ENCODE measurements at places on chromosomes 1 and 21.

- no peak for DNase-seq
Observed at GRCh38 chr21:45410151-45410864, 5.3 kb downstream of the COL18A1 start.

- DNase-seq: peak; percentile 21
Observed at GRCh38 chr1:200405264-200405663, 4.6 kb downstream of the ZNF281 start.

DNA sequence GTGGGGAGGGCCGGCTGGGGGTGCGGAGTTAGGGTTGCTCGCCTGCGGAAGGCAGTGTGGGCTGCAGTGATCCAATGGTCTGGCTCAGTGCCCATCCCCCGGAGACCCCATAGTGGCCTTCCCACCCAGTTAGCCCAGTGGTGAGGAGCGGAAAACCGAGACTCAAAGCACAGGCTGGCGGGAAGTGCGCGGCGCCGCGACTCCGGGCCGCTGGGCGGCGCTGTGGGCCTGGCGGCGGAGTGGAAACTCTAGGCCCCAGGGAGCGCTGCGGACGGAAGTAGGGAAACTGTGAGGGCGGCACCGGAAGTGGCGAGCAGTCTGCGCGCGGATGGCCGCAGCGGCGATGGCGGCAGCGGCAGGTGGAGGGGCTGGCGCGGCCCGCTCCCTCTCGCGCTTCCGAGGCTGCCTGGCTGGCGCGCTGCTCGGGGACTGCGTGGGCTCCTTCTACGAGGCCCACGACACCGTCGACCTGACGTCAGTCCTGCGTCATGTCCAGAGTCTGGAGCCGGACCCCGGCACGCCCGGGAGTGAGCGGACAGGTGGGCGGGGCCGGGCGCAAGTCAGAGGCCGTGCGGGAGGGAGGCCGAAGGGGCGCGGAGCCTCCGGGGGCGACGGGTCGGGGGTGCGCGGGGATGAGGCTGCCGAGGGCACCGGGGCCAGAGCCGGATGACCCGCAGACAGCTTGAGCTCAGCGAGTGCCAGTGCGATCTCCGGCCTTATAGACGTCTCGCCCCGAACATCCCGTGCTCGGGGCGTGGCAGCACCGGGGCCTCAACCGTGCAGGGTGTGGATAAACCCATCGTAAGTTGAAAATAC is at the start of gene ADPRS:
ADPRS (plus strand) TSS at position 316 of the 816 bp plus-strand sequence; CDS start at position 329, 13 bp downstream.
- peak; percentile 93 for DNase-seq

DNA sequence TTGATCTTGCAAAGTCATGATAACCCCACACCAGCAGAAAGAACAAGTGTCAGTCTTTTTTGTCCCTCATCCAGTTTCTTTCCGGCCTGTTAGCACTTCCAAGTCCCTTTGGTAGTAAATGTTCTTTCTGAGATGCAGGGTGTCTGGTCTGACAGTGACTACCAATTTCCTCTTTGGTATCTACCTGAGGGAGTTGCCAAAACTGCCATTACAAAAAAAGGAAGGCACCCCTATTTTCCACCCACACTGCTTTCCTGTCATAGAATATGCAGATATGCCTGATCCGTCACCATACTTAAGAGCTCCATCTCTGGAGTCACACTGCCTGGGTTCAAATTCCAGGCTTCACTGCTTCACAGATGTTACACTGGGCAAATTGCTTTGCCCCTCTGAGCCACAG is 72.4 kb downstream of the ZNF281 start:
- DNase-seq: no peak

DNA sequence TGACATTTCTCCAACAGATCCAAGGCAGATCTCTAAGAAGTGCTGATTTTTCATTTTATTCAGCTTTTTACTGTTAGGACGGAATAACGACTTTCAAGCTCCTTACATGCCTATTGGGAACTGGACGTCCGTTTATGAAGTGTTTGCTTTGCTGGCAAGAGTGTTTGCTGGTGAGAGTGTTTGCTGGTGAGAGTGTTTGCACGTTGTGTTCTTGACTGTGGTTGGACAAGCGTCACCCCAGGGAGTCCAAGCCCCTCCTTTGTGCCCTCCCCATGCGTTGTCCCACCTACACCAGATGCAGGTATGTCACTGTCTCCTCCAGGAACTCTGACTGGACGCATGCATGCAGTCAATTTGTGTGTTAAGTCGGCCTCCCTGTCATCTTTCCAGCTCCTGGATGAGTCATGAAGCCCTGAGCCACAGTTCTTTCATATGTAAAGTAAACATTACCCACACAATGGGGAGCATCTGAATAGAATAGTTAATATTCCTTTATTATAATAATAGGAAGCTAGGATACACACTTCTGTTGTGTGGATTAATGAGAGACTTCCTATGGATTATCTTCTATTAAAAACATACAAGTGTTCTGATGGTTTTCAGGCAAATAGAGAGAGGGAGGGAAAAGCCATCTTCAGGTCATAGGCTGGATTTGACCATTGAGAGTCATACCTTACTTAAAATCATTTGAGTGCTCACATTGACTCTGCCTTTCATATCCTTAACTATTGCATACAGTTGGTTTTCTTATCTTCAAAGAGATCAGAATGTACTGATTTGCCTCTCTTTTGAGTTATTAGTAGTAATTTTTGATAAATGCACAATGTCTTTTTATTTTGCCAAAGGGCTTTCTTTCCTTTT is 119.2 kb downstream of the GALNT2 start:
- DNase-seq: peak; percentile 91

- no peak for DNase-seq
Observed at GRCh38 chr1:38783640-38784229, 75.8 kb downstream of the RRAGC start.

DNA sequence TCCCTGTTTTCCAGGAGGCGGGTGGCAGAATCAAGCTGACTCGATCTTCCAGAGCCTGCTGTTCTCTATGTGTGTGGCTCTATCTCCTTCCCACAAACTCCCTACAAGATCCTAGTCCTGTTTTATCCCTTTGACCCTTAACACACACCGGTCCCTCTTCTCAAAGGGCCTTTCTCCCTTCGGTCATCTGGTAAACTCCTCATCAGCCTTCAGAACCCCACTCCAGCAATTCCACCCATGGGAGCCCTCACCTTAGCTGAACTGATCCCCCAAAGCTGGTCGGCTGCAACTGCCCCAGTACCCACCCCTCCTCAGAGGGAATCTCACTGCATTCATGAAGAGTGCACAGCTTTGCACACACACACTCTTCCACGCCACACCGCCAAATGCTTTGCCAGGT is 184.9 kb downstream of the IGSF21 start:
- DNase-seq: no peak

DNA sequence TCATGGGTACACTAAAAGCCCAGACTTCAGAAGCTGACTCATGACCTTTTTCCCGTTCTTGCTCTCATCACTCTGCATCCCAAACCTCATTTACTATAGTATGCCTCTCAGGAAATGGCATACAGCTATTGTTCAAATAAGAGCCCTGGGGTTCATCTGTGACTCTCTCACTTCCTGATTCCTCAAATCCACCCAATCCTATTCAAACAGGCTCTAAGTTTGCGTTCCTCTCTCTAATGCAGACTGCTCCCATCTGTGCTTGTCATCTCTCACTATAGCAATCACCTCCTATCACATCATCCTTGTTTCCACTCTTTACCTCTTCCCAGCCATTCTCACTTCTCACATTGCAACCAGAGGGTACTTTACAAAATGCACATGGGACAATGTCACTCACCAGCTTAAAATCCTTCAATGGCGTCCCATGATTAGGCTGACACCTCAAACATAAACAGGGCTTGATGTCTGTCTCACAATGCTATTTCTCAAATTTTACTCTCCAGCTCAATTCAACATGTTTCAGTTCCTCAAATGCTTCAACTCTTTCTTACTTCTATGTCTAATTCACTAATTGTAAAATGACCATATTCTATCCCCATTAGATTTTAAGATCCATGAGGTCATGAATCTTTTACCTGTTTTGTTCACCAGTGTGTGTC is 408.4 kb downstream of the NTNG1 start:
- DNase-seq: no peak

GRCh38 chr1:37556712-37557196 is at the start of gene DNALI1:
DNALI1 (plus strand) TSS chr1:37556940; CDS start chr1:37556995, 55 bp downstream.
- DNase-seq: peak; percentile 96

GRCh38 chr1:171576144-171576543 is 45.9 kb upstream of the MYOCOS start:
- DNase-seq: no peak

GRCh38 chr1:43990271-43991199 is 864 bp upstream of the CCDC24 start:
- no peak for DNase-seq

DNA sequence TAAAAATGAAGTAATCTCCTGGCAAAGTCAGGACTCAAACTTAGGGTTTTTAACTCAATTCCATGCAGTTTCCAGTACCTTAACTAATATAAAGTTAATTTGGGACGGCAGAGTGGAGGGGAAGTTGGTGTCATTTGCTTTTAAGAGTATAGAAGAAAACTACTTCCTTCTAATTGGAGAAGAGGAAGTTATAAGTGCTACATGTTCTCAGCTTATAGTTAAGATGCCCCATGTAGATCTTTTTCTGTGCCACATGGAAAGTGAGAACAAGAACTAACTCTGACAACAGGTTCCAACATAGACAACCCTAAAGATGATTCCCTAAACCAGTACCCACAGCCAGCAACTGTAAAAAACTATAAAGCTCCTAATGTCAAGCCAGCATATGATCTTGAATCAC is 11.5 kb downstream of the RRAGC start:
- DNase-seq: no peak

DNA sequence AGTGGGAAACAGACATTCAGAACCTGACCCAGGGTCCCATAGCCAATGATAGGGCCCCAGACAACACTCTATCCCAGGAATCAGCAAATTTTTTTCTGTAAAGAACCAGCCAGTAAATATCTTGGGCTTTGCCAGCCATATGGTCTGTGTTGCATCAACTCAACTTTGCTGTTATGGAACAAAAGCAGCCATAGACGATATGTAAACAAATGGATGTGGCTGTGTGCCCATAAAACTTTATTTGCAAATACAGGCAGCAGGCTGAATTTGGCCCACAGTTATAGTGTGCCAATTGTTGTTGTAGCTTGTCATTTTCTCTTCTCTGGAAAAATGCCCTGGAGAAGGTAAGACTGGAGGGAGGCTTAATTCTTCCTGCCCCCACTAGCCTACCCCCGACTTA is 431.1 kb upstream of the VAMP3 start:
- peak; percentile 5 for DNase-seq

DNA sequence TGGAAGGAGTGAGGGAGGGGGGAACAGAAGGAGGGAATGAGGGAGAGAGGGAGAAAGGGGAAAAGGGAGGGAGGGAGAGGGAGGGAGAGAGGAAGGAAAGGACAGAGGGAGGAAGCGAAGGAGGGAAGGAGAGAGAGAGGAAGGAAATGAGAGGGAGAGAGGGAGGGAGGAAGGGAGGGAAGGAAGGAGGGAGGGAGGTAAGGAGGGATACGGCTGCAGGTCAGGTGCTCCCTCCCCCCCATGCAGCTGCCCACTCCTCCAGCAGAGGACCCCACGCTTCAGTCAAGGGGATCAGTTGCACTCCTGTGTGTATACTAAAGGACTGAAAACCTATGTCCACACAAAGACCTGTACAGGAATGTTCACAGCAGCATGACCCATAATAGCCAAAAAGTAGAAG is 54.8 kb downstream of the CLSTN1 start:
- DNase-seq: no peak

DNA sequence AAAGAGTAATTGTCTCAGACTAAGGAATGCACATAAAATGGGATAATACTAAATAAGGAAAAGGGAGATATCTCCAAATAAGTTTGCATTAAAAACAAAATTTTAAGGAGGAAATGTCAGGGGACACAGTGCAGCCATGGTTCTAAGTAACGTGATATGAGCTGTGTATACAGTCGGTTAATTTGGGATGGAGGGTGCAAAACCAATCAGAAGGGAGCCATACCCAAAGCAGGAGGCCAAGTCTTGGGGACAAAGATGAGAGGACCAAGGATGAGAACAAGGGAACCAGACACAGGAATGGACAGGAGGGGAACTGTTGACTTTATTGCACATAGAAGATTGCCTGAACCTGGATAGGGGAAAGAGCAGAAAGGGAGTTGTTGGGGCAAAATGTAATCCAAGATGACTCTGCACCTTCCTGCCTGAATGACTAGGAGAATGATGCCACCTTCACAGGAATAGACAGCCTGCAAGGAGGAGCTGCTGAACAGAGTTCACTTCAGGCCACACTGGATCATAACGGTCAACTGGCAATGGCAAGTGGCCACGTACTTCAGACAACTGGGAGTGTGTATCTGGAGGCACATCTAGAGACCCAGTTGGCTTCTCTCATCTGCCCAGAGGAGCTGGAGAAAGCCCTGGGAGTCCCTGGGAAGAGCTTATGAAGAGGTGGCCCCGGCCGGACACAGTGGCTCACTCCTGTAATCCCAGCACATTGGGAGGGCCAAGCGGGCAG is 22.0 kb upstream of the BOLA1 start:
- no peak for DNase-seq

- DNase-seq: no peak
Observed at GRCh38 chr1:47983691-47984090, 13.5 kb downstream of the TRABD2B start.

DNA sequence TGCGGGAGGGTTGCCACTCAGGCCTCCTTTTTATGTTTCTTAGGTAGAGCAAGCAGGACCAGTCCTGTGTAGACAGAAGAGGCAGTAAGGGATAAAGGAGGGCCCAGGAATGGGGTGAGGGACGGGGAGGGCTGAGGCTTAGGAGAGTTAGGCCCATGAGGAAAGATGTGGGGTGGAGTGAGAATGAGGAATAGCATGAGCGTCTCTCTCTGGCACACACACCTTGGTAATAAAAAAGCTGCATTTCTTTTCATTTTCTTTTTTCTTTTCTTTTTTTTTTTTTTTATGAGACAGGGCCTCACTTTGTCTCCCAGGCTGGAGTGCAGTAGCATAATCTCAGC is 7.6 kb upstream of the HSPG2 start:
- no peak for DNase-seq

DNA sequence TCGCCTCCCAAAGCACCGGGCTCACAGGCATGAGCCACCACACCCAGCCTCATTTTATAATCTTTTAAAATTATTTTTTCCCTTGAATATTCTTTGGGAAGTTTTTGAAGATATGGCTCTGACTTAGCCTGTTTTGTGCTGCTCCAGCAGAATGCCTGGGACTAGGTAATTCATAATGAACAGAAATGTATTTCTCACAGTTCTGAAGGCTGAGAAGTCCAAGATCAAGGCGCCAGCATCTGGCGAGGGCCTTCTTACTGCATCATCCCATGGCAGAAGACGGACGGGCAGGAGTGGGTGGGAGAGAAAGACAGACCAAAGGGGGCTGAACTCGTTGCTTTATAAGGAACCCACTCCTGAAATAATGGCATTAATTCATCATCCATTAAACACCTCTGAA is 99.0 kb upstream of the SLC25A33 start:
- no peak for DNase-seq

Measured in cardiac fibroblast (primary cell).